ENCODE measurements at places on chromosomes 2 and 18. TPM values are rescaled to one million over a fixed set of nuclear protein-coding genes. Genes with fewer than 3 reads are reported as not detected.
A peak's percentile ranks its signal among the peaks of the same experiment; 100 is the strongest.

GRCh38 chr2:2026252-2026831 is 282.0 kb upstream of the PXDN start:
- DNase-seq: no peak

GRCh38 chr2:189580658-189581353 is at the start of gene SLC40A1:
Gene SLC40A1 (minus strand): TSS chr2:189580786. CDS start chr2:189580460, 326 bp downstream.
- peak; percentile 88 for DNase-seq

Gene TRABD2A
- 0.84 TPM for total RNA-seq

GRCh38 chr2:196276421-196276820 is 105.0 kb upstream of the STK17B start:
- no peak for DNase-seq

Gene ICA1L
- 0.92 TPM for total RNA-seq

Gene DYNAP
- not detected for total RNA-seq

Gene GPR39
- 2.2 TPM for total RNA-seq

Gene CYP20A1
- 17.6 TPM for total RNA-seq

- DNase-seq: no peak
Measured at GRCh38 chr2:31476511-31477180, 62.1 kb upstream of the XDH start.

DNA sequence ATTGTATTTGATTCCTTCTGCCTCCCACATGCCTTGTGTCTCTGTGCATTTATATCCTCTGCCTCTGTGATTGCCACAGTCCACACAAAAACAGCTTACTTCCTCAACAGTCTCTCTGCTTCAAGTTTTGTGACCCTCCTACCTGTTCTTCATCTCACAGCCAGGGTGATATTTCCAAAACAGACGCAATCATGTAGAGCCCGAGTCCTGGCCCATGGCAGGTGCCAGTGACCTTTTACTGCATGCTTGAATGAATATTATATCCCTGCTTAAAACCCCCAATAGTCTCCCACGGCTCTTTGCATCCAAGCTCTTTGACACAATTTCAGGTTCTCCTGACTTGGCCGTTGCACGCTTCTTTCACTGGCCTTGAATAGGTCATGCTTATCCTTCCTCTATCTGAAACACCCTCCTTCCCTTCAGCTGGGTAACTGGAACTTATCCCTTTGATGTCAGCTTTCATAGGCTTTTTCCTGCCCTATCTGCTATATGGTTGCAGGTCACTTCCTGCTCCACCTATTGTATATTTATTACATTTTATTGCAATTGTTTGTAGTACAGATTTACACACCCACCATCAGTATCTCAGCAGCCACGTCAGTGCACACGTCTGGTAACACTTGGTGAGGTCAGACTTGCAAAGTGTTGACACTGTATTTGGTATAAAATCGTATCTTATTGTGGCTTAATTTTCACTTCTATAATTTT is 29.7 kb upstream of the IL1B start:
- DNase-seq: no peak

Gene MAP2
- total RNA-seq: 0.70 TPM

GRCh38 chr2:83238111-83238510 is 1221.0 kb downstream of the SUCLG1 start:
- DNase-seq: no peak

- no peak for DNase-seq
Measured at GRCh38 chr2:110124939-110125691, 9.5 kb upstream of the MALL start.

Gene GALNT5
- total RNA-seq: 5.3 TPM

Gene ANO7
- total RNA-seq: 0.25 TPM

DNA sequence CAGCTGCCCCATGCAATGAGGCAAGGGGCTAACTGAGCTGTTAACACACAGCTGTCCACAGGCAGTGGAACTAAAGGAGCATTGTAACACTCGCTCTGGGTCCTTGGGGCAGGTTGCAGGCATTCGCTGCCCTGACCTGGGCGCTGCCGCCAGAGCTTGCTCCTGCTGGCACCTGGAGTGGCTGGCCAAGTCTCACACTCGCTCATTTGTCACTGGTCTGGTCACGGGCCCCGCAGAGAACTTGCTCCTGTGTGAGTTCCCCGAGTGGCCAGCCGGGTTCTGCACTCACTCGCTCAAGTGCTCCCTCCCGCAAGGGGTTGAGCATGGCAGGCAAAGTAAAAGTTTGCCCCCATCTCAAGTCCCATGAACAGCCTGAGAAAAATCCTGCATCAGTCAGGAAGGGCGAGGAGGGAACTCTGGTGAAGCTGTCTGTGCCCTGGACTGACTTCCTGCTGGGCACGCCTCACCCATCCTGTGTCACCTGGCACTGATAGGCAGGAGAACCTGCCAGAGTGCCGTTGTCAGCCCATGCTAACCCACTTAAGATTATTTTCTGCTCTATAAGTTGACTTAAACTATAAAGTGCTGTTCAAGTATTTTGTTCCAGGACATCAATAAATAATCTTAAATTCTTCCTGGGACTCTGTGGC is 934.8 kb upstream of the GYPC start:
- no peak for DNase-seq

GRCh38 chr2:159640176-159640575 is 23.8 kb upstream of the BAZ2B start:
- no peak for DNase-seq

DNA sequence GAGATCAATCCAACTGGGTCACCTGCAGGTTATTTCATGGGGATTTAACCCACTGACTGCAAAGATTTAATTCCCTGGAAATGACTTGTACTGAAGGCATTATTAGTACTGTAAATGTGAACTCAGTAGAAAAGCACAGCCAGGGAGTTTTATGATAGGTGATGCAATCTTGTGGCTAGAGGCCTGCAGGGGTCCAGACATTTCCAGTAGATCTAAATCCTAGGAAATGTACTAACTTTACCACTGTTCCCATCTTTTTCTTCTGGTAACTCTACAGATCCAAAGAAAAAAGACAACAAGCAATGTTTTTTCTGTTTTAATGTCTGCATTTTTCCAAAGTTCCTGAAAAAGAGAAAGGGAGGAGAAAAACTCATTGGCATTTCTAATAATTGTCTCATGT is 500.1 kb downstream of the ARHGAP15 start:
- DNase-seq: no peak

- DNase-seq: no peak
Measured at GRCh38 chr18:23316988-23317387, 136.1 kb upstream of the RIOK3 start.

GRCh38 chr2:203670939-203671338 is 35.5 kb upstream of the CD28 start:
- DNase-seq: no peak

GRCh38 chr2:11656671-11657101 is 13.3 kb downstream of the NTSR2 start:
- no peak for DNase-seq

GRCh38 chr2:11379558-11379957 is 35.1 kb upstream of the ROCK2 start:
- DNase-seq: no peak

GRCh38 chr18:62498616-62499262 is 24.1 kb upstream of the ZCCHC2 start:
- DNase-seq: no peak

Gene IKZF2
- total RNA-seq: 3.9 TPM

DNA sequence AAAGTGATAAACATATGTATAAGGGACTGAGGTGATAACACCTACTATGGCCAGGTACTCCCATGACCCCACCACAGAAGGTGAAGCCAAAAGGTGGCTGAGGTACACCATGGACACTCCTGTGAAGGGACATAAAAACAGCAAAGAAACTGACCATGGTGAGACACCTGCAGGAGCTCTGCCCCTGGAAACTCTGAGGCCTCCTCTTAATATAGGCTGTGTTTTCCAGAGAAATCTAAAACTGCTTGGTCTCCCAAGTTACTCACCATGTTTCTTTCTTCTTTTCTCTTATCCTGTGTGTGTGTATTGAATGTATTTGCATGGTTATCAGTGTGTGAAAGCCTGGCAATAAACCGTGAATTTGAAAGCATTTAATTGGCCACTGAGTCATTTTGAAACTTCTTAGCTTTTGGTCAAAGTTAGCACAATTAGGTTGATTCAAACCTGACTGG is 739.3 kb upstream of the GCFC2 start:
- no peak for DNase-seq

Gene LYG1
- total RNA-seq: 0.14 TPM

- peak; percentile 82 for DNase-seq
Measured at GRCh38 chr2:25951071-25951547, 31.2 kb downstream of the KIF3C start.

Gene BMP10
- 8.0 TPM for total RNA-seq

Gene AMER3
- not detected for total RNA-seq

GRCh38 chr18:67514465-67514864 is 2.1 kb downstream of the DSEL start:
- no peak for DNase-seq

- DNase-seq: no peak
Measured at GRCh38 chr2:102120261-102120660, 22.3 kb upstream of the IL1R1 start.

Gene UGT1A5
- total RNA-seq: not detected

DNA sequence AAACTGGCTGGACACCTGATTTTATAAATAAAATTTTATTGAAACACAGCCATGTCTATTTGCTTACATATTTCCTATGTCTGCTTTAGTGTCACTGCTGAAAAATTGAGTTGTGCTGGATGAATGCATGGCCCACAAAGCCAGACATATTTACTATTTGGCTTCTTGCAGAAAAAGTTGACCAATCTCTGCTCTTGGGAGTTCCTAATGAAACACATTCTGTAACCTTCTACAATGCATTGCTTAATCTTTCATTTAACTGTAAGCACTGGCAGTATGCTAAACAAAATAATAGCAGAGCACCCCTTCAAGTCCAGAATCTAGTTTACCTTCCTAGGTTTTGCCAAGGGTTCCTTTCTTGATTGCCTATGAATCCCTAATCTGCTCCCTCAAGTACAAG is 17.7 kb upstream of the SERPINB7 start:
- no peak for DNase-seq

DNA sequence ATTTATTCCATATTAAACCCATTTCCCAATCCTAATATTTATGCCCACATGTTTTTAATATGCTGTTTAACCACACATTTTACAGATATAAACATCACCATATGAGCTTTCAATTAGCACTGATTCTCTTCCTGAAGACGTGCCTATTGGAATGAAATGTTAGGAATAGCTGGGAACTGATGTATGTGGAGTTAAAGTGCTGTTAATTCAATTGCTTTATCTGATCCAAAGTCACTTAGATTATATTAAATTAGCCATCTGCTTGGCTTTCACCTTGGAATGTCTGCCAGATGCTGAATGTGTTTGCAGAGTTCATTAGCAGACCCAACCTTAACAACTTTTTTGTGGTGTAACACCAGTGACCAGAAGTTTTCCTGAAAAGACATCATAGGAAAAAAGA is 942.9 kb upstream of the KLHL29 start:
- no peak for DNase-seq

DNA sequence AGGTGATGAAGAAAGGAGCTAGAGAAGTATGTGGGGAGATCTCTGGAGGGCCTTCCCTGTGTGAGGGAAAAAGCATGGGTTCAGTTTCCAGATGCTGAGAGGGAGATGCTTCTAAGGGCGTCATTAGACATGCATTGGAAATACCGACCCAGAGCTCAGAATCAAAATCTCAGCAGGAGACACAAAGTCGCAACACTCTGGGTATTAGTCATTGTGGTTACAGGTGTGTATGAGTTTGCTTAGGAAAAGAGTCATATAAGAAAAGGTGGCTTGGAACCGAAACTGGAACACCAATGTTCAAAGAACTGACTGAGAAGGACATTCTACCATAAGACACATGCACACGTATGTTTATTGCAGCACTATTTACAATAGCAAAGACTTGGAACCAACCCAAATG is 477.1 kb downstream of the FBXO15 start:
- no peak for DNase-seq

- no peak for DNase-seq
Measured at GRCh38 chr2:239433777-239434403, 33.1 kb upstream of the HDAC4 start.

Gene MOGAT1
- total RNA-seq: 5.1 TPM

DNA sequence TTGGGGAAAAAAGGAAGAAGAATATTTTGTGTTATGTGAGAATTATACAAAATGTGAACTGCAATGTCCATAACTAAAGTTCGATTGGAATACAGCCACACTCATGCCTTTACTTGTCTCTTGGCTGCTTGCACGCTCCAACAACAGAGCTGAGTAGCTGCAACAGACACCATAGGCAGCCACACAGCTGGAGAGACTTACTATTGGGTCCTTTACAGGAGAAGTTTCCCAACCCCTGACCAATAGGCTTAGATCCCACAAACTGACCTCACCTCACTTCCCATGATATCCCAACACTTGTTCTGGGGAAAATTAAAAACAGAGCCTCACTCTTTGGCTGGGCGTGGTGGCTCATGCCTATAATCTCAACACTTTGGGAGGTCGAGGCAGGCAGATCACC is 213.8 kb downstream of the SH3BP4 start:
- no peak for DNase-seq

DNA sequence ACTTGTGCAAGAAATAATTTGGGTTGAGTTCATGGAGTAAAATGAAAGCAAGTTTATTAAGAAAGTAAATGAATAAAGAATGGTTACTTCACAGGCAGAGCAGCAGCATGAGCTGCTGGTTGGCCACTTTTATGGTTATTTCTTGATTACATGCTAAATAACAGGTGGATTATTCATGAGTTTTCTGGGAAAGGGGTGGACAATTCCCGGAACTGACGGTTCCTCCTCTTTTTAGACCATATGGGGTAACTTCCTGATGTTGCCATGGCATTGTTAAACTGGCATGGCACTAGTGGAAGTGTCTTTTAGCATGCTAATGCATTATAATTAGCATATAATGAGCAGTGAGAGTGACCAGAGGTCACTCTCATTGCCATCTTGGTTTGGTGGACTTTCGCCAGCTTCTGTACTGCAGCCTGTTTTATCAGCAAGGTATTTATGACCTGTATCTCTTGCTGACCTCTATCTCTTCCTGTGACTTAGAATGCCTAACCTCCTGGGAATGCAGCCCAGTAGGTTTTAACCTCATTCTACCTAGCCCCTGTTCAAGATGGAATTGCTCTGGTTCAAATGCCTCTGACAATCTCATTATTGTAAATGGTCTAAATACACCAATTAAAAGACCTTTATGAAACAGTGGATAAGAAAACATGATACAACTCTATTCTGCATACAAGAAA is 114.1 kb upstream of the FIGN start:
- no peak for DNase-seq

Gene PAIP2B
- 28.6 TPM for total RNA-seq

- DNase-seq: no peak
Measured at GRCh38 chr2:189305291-189305943, 125.9 kb upstream of the COL5A2 start.

Gene GNAL
- 0.65 TPM for total RNA-seq

Gene SLC23A3
- 0.23 TPM for total RNA-seq

Gene ANKRD62
- total RNA-seq: under 0.01 TPM

- no peak for DNase-seq
Measured at GRCh38 chr2:189236066-189236465, 56.5 kb upstream of the COL5A2 start.

- no peak for DNase-seq
Measured at GRCh38 chr18:38801640-38802039, 1236.0 kb upstream of the CELF4 start.

Measured in liver (tissue), 10 donors.